ENCODE measurements at places on chromosomes 5 and 9.

DNA sequence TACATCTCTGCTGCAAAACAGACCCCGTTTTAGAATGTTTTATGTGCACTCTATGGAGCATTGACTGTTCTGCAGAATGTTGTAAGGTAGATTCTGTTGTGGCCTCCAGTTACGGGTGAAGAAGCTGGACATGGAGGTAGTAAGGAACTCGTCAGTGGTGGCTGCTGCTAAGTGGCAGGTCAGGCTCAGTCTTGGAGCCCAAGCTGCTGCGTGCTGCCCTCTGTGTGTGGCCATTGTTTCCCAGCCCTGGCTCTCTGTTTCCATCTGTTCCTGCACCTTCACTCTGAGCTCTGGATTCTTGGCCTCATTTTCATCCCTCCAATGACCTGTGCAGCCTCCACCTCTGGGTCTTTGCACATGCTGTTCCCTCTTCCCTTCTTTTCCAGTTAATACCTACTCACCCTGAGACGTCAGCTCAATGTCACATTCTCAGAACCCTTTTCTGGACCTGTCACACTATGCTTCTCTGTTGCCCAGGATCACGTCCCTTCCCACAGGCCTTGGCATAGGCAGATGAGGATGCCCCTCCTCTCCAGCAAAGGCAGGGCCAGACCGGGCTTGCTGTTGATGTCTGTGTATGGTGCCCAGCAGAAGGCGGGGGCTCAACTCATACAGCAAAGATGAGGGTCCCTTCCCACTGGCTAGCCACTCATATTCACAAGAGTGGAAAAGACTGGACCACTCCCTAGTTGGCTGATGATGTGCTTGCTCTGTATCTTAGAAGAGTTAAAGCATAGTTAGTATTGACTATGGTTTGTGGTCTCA, 97.6 kb downstream of the TENT4A start:
- DNase-seq = no peak

DNA sequence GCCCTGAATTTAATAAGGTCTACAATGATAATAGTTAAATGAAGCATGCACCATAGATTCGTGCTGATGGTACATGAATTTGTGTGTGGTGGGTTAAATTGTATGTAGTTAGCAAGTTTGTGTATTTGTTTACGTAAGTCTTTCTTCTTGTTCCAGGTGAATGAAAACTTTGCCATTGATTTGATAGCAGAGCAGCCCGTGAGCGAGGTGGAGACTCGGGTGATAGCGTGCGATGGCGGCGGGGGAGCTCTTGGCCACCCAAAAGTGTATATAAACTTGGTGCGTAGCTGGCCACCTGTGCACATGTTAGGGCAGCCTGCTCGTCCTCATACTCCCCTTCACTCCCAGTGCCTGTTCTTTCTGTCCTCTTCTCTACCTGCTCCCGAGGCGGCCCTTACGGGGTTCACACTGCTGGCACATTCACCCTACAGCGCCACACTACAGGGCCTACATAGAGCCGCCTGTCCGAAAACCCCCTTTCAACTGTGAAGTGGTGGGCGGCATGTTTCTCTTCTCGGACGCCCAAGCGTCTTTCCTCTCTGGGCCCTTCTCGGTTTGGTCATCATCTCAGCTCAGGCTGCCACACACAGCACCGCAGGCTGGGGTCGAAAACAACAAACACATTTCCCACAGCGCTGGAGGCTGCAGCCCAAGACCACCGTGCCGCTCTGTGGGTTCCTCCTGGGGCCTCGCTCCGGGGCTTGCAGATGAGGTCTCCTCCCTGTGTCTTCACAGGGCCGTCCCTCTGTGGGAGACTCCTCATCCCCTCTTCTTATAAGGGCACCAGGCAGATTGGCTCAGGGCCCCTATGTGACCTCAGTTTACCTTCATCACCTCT, 13.2 kb downstream of the NDUFS6 start:
- DNase-seq = no peak

- no peak for DNase-seq
Observed at GRCh38 chr9:36961051-36961450, 73.0 kb downstream of the PAX5 start.

GRCh38 chr9:99544526-99544925, 277.2 kb upstream of the NR4A3 start:
- no peak for DNase-seq

DNA sequence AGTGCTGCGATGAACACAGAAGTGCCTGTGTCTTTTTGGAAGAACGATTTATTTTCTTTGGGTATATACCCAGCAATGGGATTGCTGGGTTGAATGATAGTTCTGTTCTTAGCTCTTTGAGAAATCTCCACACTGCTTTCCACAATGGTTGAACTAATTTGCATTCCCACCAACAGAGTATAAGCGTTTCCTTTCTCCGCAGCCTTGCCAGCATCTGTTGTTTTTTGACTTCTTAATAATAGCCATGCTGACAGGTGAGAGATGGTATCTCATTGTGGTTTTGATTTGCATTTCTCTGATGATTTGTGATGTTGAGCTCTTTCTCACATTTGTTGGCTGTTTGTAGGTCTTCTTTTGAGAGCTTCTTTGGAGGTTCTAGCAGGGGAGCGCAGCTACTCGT, 134.6 kb downstream of the TENT4A start:
- no peak for DNase-seq

GRCh38 chr5:52684051-52684450, 103.7 kb upstream of the ITGA1 start:
- no peak for DNase-seq

- no peak for DNase-seq
Observed at GRCh38 chr5:73900566-73900965, 274.6 kb downstream of the ARHGEF28 start.

DNA sequence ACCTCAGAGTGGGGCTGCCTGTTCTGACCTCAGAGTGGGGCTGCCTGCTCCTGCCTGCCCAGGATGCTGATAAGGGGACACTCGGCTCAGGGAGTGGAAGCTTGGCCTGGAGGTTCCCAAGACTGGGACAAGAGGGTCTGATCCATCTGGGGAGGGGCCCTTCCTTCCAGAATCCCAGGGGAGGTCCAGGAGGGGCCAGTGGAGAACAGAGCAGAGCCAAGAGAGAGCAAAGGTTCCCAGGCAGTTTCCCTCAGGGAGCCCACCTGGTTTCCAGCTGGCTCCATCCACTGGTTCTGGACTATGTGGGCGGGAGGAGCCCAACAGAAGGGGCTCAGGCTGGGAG, 49.1 kb upstream of the RNU6ATAC start:
- no peak for DNase-seq
